ENCODE measurements at places on chromosomes 13 and 19.

DNA sequence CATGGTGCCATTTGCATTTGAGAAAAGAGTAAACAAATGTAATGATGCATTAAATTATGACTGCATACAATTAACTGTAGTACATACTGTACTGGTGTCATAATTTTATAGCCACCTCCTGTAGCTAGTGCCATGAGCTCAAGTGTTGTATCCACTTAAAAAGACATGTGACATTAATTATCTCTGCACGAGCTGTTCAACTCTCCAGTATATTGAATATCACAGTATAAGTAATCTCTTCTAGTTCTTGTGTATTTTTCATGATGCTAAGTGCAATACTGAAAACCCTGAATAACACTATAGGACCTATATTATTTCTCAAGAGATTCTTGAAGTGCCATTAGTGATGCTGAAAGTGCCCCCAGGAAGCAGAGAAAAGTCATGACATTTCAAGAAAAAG is 387.3 kb downstream of the PCDH17 start:
- DNase-seq, result no peak

- peak; percentile 96 for DNase-seq
Observed at GRCh38 chr19:11089254-11090013, at the start of gene LDLR. LDLR (plus strand) TSS chr19:11089463; CDS start chr19:11089549, 86 bp downstream.

DNA sequence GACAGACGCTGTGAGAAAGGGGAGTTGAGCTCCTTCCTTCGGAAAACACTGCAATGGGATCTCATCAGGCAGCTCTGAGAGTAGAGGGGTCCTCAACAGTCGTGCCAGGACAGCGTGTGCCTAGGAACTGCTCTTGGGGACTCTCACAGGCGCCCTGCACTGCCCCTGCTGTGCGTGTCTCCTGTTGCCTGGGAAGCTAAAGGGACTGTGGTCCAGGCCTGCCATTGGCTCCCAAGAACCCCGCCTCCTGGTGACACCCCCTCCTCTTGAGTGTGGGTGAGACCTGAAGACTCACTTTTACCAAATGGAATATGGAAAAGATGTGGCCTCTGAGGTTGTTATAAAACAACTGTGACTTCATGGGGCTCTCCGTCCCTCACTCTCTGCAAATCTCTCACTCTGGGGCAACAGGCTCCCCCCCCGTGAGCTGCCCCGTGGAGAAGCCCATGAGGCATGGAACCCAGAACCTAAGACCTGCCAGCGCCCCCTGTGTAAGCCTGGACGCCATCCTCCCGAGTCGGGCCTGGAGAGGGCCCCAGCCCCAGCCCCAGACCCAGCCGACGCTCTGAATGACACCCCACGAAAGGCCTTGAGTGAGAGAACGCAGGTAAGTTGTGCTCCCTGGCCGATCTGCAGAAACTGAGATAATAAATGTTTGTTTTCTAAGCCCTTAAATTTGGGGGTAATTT is 302.7 kb downstream of the FGF9 start:
- no peak for DNase-seq

DNA sequence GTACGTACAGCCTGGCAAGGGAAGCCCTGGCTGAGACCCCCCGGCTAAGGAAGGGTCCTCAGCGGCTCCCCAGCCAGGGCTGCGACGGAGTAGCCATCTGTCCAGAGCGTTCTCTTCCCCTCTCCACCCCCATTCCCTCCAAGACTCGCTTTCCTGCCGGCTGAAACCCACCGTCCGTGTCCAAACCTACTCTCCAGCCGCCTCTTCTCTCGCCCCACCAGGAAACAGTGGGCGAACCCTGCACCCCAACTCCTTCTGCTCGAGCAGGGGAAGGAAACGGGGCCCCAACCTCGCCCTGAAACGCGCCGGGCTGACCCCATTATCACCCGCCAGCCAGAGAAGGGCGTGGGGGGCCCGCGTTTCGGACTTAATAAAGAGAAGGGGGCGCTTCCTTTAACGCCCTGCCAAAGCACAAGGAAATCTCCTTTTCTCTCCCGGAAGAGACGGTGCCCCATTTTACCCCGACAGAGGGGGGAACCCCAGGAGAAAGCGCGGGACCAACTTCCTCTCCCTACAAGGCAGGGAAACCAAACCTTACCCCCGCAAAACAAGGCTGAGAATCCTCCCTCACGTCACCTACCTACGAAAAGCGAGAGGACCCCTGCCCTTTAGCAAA is 2.5 kb downstream of the ZC3H4 start:
- DNase-seq, result no peak

DNA sequence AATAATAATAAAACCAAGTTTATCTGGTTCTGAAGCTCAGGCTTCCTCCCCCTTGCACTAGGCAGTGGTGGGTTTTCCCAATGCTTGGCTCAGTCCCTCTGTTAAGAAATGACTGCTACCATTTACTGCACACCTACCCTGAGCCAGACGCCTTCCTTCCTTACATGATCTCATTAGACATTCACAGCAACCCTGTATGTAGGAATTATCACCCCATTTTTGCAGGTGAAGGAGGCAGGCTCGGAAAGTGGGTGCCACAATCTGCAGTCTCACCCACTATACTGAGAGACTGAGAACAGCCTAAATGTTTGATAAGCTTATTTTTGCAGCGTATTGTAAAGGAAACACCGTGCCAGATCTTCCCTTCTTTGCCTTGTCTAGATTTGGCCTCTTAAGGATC is 18.3 kb upstream of the CACNG8 start:
- no peak for DNase-seq

DNA sequence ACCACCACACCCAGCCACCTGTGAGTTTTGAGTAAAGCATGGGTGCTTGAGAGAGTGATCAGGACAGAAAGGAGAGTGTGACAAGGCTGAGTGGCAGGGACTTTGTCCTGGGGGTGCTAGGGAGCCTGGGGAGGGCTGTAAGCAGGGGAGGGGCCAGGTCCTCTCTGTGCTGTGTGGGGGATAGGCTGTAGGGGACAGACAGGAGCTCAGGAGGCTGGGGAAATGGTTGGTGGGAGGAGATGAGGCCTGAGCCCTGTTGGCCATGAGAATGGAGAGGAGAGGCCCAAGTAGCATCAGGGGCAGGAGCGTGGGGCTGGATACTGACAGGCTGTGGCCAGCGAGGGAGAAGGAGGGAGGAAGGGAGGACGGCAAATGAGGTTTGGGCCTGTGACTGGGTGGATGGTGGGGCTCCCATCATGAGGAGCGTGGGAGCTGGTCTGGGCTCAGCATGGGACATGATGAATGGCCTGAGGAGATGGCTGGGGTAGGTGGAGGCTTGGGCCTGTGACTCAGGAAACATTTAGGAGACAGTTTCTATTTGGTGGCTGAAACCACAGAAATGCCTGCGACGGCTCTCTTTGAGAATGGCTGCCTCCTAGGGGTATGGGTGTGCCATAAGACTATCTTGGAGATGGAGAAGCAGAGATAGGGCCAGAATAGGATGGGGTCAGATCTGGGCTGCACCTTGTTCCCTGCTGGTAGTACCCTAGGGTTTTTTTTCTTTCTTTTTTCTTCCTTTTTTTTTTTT is 25.0 kb downstream of the GRIN2D start:
- no peak for DNase-seq
